Astrocyte of the cerebellum (primary cell): ENCODE measurements at places on chromosomes 5 and 9.
A peak's percentile ranks its signal among the peaks of the same experiment; 100 is the strongest.

DNA sequence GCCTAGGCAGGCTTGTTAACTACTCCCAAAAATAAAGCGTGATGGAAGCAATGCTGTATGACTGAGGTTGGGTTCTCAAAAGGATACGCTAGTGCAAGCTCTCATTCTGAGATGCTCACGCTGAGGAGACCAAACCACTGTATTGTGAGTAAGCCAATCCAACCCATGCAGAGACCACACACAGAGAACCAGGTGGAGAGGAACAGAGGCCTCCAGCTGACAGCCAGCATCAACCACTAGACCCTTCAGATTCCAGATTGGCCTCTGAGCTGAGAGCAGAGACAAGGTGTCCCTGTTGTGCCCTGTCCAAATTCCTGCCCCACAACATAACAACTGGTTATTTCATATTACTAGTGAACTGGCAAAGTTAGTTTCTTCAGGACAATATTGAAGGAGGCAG lies 4.5 kb downstream of the TSTD2 start:
- DNase-seq: no peak

GRCh38 chr5:83095957-83096539 lies 18.7 kb downstream of the XRCC4 start:
- peak; percentile 35 for DNase-seq

DNA sequence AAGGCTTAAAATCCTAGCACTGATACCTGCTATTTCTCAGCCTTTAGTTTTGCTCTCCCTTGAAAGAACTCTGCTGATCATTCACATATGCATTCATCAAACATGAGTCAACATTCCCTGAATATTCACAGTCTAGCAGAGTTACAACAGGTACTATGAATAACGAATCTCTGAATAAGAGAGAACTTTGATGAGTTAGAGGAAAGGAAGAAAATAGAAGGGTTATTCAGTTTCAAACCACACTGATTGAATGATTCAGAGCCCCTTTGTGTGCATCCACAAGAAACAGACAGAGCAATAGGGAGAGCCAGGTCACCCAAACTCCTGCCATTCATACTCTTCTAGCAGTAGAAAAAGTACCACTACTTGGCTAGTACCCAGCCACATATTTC lies 36.0 kb downstream of the FOXD1 start:
- DNase-seq: no peak

GRCh38 chr5:147756566-147756965 lies 26.0 kb downstream of the JAKMIP2 start:
- no peak for DNase-seq

DNA sequence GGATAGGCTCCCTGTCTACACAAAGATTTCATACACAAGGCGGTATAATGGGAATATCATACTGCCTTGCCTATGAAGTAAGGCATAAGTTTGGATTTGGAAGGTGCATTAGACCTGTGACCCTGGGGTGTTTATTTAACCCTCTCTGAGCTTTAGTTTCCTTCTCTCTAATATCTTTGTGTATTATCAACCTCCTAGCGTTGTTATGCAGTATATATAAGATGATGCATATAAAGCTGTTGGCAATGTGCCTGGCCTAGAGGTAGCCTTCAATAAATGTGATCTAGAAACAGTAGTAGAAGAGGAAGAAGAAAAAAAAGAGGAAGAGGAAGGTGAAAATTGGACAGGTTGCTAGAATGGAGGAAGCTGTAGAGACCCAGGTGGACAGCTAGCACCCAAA lies 311.6 kb upstream of the CLINT1 start:
- no peak for DNase-seq

- DNase-seq: no peak
Observed at GRCh38 chr5:56620903-56621677, 194.3 kb upstream of the MAP3K1 start.

- DNase-seq: no peak
Observed at GRCh38 chr5:36089989-36090388, 23.3 kb upstream of the UGT3A2 start.

- DNase-seq: no peak
Observed at GRCh38 chr9:14207352-14207995, 106.5 kb downstream of the NFIB start.

DNA sequence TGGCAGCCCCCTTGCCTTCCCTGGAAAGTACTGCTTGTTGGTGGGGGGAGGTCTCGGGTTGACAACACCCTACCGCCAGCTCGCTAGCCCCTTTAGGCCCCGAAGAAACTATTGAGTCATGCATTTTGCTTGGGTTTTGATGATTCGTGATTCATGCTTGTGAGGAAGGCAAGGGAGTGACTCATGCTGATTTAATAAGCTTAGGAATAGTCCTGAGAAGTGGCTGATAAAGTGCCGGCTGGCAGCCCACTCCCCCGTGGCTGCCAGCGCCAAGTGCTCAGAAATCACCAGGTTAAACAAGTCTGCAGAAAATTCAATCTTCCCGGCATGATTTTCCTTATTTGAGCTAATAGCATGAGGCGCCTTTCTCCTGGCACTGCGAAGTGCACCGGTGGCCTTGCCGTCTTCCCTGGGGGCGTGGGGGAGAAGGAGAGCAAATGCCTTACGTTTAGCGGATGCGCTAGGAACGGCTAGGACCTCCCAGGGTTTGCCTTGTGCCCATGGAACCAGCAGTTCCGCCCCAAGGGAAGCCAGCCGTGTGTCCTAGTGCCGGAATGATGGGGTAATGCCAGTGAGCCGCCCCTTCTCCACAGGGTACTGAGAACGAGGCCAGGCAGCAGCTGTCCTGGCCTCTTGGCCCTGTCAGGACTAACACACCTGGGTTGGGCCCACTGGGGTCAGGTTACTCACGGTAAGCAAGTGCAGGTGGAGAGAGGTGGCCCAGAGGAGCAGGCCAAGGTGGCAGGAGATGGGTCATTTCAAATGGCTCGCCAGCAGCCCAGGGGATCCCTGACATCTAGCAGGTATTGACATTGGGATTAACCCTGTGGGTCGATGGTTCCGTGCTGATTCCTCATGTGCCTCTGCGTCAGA lies 151.9 kb downstream of the MACROH2A1 start:
- DNase-seq: peak; percentile 86

DNA sequence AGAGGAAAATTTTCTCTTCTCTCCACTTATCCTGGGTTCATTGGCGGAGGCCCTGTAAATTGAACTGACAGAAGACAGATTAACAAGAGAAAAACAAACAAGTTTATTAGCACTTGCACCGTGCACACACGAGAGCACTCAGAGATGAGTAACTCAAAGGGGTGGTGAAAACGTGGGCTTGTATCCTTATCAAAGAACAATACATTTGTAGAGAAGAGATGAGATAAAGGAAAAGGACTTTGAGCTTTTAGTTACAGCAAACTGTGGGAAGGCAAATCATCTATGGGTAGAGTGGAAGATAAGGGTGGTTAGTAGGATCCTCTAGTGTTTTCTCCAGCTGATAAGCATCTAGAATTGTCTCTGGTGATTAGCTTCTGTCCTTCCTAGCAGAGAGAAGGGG lies 44.4 kb upstream of the ROR2 start:
- no peak for DNase-seq

DNA sequence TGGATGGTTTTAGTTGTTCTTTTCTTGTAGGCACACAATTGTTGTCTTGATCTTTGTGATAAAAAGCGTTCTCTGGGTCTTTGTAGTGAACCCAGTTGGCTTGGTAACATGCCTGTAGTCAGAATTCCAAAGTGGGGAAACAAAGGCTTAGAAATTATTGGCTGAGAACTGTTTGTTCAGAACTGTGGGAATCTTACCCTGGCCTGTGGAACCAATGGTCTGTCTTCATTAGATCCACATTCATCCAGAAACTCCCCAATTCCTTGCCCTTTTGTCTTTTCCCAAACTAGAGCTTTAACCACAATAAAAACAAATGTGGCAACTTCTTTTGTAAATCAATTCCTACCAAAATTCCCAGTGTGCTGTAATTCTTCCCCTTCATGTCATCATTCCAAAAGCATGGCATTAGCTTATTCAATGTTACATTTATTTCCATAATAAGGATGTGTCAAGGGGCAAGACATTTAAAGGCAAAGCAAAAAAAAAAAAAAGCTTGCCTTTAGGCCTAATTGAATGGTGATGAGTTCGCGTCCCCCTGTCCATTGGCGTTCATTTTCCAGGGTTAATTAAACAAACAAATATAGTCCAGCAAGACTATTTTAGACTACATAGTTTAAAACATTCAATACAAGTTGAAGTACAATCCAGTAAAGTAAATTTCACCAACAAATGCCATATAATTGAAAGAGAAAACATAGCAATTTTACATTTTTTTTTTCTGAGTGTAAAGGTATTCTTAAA lies 249.8 kb upstream of the ZNF608 start:
- DNase-seq: peak; percentile 29

DNA sequence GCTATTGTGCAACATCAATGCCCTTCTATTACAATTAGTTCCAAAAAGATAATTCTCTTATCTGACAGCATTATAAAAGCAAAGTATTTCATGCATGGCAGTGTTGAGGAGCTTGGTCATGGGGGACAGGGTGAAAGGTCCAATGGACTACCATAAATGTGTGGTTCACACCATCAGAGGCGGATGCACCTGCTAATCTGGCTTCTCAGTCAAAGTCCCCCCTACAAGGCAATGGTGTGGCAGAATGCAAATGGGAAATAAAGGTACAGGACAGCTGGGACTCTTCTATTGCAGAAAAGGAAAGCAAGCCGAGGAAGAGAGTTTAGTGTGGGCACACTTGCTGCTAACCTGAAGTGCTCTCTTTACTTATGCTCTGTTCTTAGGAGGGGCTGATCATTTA lies 369.1 kb downstream of the NDUFS4 start:
- DNase-seq: no peak

DNA sequence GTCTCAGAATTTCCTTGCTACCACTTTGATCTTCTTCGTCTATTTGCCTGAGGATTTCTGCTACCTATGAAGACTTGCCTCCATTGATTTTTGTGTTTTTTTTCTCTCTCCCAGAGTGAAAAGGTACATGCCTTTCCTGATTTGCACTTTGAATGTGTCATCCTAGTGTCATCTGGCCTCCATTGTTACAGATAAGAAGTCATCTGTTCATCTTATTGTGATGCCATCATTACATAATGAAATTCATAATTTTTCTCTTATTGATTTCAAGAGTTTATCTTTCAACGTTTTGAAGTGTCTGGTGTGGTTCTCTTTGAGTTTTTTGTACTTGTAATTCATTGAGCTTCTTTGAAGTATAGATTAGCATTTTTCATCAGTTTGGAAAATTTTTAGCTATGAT lies 144.8 kb downstream of the SH3GL2 start:
- no peak for DNase-seq

DNA sequence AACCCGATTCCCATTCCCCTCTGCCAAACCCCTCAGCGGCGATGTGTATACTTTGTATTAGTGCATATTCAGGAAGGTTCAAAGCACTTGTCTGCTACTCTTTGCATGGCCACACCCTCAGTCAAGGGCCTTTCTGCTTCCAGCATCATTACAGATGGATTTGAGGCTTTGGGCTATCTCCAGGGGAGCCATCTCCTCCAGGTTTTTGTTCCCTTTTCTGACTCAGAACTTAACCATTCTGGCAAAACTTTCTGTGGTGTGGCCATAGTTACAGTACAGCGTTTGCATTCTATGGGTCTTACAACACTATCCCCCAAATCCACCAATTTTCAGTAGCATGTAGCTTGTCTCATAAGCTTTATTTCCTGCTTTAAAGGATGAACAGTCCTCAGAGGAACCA lies 36.0 kb upstream of the SVEP1 start:
- DNase-seq: peak; percentile 82

GRCh38 chr5:74161170-74161569 lies 479.4 kb downstream of the ENC1 start:
- DNase-seq: no peak

DNA sequence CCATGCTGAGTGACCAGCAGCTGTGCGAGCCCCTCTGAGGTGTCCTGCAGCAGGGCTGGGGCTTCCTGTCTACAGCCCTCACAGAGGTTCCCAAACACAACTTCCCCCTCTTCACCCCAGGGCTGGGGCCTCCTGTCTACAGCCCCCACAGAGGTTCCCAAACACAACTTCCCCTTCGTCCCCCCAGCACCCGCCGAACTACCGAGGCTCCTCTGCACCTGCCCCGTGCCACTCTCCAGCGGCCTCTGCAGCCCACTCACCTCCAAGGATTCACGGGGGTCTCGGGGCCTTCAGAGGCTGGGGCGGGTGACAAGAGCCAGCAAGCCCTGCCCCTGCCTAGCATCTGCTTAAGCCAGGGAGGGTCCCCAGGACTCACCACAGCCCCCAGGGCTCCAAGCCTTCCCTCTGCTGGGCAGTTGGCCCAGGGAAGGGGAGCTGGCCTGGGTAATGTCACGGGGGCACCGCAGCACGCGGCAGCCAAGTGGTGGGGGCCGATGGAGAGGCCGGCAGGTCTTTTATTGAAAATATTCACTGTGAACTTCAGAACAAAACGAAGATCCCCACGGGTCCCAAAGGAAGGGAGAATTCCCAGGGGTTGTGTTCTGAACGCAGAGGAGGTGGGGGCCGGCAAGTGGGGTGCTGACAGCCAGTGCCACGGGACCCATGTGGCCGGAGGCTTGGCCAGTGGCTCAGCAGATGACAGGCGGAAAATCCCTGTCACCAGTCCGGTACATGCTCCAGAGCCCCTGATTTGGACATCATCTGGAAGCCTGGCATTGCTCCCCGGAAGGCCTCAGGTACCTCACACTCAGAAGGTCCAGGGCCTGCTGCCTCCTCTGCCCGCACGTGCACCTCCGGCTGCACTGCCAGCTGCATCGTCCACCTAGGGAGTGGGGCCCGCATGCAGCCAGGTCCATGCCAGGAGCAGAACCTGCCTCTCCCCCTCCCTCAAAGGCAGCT lies 125.3 kb downstream of the ADAMTS2 start:
- no peak for DNase-seq

DNA sequence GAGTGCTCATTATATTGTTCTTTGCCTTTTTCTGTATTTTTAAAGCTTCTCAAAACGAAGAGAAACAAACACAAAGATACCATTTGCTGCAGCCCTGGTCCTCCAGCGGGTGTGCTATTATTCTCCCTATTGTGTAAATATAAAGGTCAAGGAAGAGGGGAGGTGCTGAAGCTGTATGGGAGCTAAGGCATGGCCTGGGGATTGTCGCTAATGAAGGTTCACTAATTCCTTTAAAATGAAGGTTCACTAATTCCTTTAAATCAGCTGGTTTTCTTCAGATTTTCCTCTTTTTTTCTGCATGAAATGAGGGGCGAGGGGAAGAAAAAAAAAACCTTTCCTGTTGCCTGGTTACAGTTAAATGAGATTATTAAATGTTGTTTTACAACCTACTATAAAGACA lies 74.5 kb upstream of the MAP1B start:
- DNase-seq: no peak

- DNase-seq: no peak
Observed at GRCh38 chr9:127895811-127896210, 3.6 kb downstream of the ST6GALNAC6 start.

DNA sequence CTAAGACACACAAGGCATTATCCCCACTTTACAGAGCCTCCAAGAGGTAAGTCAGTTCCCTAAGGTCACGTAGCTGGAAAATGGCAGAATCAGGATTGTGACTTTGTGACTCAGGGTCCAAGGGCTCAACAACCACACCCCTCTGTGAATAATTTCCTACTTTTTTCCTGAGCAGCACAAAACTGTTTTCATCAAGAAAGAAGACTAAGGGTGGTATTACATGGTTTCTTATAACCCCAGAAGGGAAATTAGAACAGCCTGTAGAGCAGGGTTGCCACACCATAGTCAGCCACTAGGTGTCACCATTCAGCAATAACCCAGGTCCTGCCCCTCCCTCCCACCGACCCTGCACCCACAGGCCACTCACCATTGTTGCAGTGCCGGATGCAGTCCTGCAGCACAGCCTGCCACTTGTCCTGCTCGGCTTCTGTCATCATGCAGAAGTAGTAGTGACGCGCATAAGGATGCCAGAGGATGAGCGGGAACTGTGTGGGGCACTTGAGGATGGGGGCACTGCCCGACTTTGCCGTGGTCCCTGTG lies 72.1 kb downstream of the LRSAM1 start:
- no peak for DNase-seq

GRCh38 chr5:101728933-101729332 lies 567.2 kb downstream of the SLCO4C1 start:
- no peak for DNase-seq

GRCh38 chr5:73380710-73381589 lies 67.6 kb downstream of the FOXD1 start:
- DNase-seq: no peak
